ENCODE measurements at places on chromosomes 4 and X.

DNA sequence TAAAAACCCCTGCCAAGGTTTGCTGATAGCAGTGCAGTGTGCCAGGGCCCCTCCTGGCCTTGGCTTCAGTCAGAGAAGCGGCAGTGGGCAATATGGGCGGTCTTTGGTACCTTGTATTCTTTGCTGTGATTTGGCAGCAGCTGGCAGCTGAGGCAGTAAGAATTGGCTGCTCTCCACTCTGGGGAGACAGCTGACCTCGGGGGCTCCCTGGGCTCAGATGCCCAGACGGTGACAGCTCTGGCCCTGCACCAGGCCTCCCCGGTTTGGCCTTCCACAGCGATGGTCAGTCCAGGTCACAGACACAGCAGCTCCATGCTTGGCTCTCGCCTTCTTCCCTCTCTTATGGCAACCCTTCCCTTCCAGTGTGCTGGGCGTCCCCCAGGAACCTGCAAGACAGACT is 330.9 kb downstream of the BCOR start:
- peak; percentile 18 for DNase-seq

GRCh38 chrX:145715641-145716138 is 101.9 kb upstream of the SLITRK2 start:
- DNase-seq, result no peak

DNA sequence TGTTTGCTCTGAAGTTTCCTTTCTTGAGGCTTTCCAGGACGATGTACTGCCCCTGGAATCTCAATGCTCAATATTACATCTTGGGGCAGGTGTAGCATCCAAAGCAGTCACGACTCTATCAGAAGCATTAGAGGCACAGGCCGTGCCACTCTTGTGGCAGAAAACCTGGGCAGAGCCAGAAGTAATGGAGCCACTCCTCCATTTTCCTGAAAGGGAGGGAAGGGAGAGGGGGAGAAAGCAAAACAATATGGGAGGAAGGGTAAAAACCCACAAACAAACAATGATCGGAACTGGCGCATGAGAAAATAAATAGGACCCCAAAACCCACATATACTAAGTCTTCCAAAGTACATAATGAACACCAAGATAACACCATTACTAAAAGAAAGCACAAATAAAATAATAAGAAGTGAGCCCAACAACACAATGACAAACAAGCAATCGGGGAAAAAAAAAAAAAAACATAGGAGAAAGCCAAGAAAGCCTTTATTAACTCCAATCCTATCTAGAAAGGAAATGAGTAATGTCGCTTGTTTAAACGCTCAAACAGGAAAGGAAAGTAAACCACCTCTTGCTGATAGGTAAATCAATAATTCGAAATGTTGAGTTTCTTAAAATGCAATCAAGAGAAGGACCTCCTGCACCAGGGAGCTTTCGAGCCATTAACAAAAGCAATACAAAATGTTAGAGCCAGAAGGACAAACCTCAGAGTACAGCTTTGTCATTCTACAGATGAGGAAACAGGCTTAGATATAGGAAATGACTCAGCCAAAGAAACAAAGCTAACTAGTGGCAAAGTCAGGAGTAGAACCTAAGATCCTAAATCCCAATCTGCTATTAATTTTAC is 117.4 kb downstream of the ATRX start:
- no peak for DNase-seq

GRCh38 chr4:52903273-52903672 is 41.2 kb downstream of the RASL11B start:
- no peak for DNase-seq

GRCh38 chr4:62487016-62487415 is 1286.9 kb downstream of the ADGRL3 start:
- DNase-seq, result no peak
